ENCODE measurements at places on chromosomes 5 and 9. TPM values are rescaled to one million over a fixed set of nuclear protein-coding genes. Genes with fewer than 3 reads are reported as not detected.

DNA sequence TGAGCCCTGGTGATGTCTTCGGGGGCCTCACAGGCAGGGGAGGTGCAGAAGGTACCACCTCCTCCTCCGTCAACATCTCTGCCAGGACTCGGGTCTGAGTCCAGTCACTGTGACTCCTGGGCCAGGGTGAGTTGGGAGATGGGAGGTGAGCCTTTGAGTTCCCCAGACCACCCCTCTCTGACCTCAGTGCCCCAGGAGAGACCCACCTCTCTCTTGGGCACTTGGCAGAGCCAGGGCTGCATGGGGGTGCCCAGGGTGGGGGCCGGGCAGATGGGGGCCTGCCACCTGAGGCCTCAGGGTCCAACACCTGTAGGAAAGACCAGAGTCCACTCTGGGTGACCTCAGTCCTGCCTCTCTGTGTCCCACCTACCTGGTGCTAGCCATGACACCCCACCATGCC is 6.8 kb downstream of the KIF12 start:
- DNase-seq: peak; percentile 43
- no peaks in the 10 kb centered on the region for H3K36me3 ChIP-seq
- no peaks in the 10 kb centered on the region for H3K4me1 ChIP-seq
- no peak overlapping the region for H3K27ac ChIP-seq
- peaks cover 8% of the 10 kb centered on the region for H3K27me3 ChIP-seq

DNA sequence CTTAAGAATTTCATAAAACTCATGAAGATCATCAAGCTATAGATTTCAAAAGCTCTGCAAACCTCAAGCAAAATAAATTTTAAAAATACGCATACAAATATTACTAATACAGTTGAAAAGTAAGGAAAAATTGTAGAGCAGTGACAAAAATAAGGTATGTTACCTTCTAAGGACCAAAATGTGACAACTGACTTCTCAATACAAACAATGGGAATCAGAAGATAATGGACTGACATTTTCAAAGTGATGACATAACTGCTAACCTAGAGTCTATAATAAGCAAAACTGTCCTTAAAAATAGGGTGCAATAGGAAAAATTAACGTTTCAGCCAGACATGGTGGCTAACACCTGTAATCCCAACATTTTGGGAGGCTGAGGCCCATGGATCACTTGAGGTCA is 27.1 kb downstream of the RMI1 start:
- no peak overlapping the region for H3K4me3 ChIP-seq
- H3K27me3 ChIP-seq: no peaks in the 10 kb centered on the region
- H3K4me1 ChIP-seq: no peaks in the 10 kb centered on the region
- DNase-seq: no peak
- H3K27ac ChIP-seq: no peak overlapping the region

DNA sequence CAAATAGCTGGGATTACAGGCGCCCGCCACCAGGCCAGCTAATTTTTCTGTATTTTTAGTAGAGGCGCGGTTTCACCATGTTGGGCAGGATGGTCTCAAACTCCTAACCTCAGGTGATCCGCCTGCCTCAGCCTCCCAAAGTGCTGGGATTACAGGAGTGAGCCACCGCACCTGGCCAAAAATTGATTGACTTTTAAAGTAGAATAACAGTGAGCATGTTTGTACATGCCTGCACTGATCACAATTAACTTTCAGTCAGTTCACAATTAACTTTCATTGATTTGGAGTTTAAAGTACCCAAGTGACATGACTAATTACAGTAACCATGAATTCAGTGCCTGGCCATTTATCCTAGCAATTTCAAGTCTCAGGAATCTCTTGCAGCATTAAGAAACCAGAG is 61.3 kb downstream of the ANKH start:
- DNase-seq: no peak
- no peaks in the 10 kb centered on the region for H3K36me3 ChIP-seq
- no peaks in the 10 kb centered on the region for H3K4me1 ChIP-seq
- H3K4me3 ChIP-seq: no peak overlapping the region
- peak overlapping the region; percentile 45 for H3K27ac ChIP-seq

DNA sequence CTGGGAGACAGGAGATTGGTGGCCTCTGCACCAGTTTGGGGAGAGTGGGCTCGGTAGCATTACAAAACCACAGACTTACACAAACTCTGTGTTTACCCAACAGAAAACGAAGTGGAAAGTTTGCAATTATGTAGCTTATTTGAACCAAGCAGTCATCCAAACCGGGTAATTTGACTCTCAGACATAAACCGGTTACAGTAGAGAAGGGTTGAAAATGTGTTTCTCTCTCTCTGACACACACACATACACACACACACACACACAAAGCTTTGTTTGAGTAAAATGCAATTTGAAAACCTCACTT is 97.1 kb upstream of the ZNF608 start:
- H3K4me3 ChIP-seq: no peak overlapping the region
- H3K27ac ChIP-seq: no peak overlapping the region
- no peaks in the 10 kb centered on the region for H3K4me1 ChIP-seq
- no peaks in the 10 kb centered on the region for H3K36me3 ChIP-seq

- no peak for DNase-seq
- no peak overlapping the region for H3K4me3 ChIP-seq
- H3K27me3 ChIP-seq: no peaks in the 10 kb centered on the region
- no peak overlapping the region for H3K27ac ChIP-seq
Measured at GRCh38 chr5:100517301-100517974, 17.7 kb upstream of the FAM174A start.

GRCh38 chr9:20906326-20906725 is 125.1 kb downstream of the HACD4 start:
- H3K27ac ChIP-seq: no peak overlapping the region
- H3K4me1 ChIP-seq: no peaks in the 10 kb centered on the region
- H3K36me3 ChIP-seq: no peaks in the 10 kb centered on the region

GRCh38 chr5:177430140-177430951 is 3.9 kb downstream of the GRK6 start:
- no peak for DNase-seq
- H3K36me3 ChIP-seq: peaks cover 50% of the 10 kb centered on the region
- no peak overlapping the region for H3K4me3 ChIP-seq
- no peaks in the 10 kb centered on the region for H3K4me1 ChIP-seq
- H3K27ac ChIP-seq: no peak overlapping the region

DNA sequence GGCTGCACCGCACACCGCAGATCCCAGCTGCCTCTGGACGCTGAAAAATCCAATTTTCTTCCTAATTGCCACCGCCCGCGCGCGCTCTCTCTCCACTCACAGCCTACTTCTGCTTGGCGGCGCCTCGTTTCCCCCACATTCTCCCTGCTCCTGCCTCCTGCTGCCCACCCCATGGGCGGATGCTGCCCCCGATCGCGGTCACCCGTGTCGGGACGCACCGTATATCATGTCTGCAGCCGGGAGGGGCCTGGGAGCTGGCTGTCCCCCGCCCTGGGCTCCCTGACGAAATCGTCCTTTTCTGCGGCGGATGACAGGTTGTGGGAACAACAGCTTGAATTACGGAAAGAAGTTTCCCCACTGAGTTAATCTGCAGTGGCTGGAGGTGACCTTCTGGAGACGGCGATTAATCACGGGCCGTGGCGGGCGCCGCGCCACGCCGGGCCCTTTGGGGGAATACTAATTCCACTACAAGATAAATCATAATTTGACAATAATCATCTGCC is 36.3 kb upstream of the PSD2 start:
- no peak overlapping the region for H3K4me3 ChIP-seq
- H3K4me1 ChIP-seq: peaks cover 10% of the 10 kb centered on the region
- DNase-seq: no peak
- peaks cover 23% of the 10 kb centered on the region for H3K27me3 ChIP-seq
- H3K27ac ChIP-seq: no peak overlapping the region

DNA sequence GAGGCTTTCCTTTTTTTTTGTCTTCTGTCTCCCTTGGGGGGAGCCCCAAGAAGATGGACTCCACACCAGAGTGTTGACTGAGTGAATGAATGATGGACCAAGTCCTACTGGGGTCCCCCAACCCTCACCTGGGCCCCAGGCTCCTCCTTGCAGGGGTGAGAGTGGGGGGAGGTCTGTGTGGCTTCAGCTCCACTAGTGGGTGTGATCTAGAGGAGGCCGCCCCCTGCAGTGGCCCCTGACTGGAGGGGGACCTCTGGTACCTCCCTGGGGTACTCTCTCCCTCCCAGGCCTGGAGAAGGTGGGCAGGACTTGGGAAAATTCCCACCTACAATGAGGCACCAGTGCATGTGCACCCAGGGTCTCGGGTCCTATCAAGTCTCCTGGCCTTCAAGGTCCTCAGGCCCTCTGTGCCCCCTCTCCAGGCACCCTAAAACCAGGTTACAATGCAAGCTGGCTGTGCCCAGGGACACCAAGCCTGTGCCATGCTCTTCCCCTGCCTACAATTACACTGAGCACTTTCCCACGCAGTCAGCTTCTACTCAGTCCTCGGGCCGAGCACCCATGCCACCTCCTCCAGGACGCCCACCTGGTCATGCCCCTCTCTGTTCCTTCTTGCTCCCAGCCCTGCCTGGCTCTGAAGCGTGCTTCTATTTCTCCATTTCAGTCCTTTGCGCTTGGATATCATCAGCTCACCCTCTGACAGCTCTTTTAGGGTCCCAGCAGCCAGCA is 117.2 kb upstream of the PHYKPL start:
- no peaks in the 10 kb centered on the region for H3K4me1 ChIP-seq
- no peak overlapping the region for H3K4me3 ChIP-seq
- no peak overlapping the region for H3K27ac ChIP-seq
- no peaks in the 10 kb centered on the region for H3K36me3 ChIP-seq
- no peak for DNase-seq

GRCh38 chr9:127935765-127936221 is 1.9 kb downstream of the DPM2 start:
- DNase-seq: no peak
- H3K27me3 ChIP-seq: no peaks in the 10 kb centered on the region
- H3K4me1 ChIP-seq: no peaks in the 10 kb centered on the region
- no peak overlapping the region for H3K27ac ChIP-seq
- no peak overlapping the region for H3K4me3 ChIP-seq

Gene EFNA5
- total RNA-seq: 9.2 TPM

Gene ALDH1A1
- 269 TPM for total RNA-seq
